ENCODE measurements at places on chromosomes 2 and 18.

GRCh38 chr2:187215532-187216240, 232.4 kb downstream of the CALCRL start:
- no peak for DNase-seq

- DNase-seq: no peak
These were observed 51.2 kb upstream of the ALPP start for GRCh38 chr2:232327105-232328031.

DNA sequence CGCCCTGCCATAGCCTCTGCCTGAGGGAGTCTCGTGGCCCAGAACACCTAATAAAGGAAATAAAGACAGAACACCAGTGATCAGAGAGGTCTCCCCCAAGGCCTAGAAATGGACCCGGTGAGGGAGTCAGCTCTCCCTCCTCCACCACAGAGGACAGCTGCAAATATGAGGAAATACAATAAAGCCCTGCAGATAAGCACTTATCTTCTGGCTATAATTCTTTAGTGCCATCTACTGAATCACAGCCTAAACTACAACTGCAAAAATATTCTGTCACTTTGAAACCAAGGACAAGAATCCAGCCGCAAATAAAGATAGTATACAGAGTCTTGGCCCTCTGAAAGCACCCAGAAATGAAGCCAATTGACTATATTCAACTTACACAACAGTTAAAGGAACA, 42.4 kb upstream of the TACR1 start:
- no peak for DNase-seq

- no peak for DNase-seq
These were observed 37.6 kb downstream of the RMC1 start for GRCh38 chr18:23540867-23541266.

DNA sequence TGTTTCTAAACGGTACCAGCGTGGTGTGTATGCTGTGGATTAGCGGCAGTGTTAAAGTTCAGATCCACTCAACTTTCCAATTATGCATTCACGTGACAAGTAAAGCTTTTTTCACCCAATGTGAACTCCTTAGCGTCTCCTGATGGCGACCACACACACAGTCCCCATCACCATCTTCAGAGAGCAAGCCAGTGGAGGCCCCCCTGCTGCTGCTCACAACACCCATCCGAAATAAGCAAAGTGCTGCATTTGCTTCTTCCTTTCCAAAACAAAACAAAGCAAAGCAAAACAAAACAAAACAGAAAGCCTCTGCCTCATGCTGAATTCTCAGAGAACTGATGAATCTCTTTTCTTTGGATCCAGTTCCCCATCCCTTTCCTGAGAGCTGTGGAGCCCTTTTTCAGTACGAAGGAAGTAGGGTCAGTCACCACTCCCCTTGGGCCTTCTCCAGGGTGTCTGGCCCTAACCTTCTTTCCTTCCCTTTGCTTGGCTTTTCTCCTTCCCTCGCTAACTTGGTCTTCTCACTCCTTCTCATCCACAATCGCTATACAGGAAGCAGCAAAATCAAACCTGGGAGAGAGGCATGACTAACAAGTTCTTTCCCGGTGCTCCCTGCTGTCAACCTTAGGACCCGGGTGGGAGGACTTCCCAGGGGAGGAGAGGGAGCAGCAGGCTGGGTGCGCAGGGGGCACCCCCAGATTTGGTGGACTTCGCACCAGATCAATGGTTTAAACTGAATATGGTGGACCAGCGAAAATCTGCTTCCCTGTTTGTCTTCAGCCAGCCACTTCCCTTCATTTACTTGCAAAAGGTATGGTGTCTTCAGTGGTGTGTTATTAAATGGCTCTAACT, 56.0 kb downstream of the NRP2 start:
- no peak for DNase-seq

GRCh38 chr2:39334978-39335377, 91.2 kb upstream of the CDKL4 start:
- DNase-seq: no peak

DNA sequence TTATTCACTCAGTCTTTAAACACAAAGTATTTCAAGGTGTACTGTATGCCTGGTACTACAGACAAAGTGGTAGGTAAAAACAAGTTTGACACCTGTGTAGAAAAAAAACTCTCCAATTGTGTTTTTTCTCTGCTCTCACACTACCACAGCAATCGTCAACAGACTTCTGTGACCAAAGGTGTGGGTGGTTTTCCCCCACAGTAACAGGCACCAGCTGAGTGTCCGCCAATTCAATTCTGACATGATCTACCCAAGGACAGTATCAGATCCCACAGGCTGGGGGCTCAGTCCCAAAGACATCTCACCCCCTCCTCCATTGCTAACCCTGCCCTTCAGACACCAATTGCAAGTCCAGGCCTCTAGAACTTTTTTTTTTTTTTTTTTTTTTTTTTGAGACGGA, 71.2 kb downstream of the CD226 start:
- DNase-seq: no peak

DNA sequence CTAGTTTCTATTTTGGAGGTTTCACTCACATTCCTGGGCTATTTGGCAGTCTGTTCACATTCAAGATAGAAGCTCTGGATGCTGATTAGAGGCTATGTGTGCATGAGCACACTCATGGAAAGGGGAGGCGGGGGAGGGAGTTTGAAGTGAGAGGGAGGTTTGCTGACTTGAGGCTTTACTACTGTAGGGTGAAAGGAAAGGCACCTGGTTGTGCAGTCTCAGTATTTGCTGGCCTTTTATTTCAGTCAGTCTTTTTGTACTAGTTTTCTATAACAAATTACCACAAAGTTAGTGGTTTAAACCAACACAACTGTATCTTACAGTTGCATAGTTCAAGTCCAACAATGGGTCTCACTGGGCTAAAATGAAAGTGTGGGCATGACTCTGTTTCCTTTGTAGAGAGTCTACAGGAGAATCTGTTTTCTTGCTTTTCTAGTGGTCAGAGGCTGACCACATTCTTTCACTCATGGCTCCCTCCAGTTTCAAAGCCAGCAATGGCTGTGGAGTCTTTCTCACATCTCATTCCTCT, 47.7 kb upstream of the NR4A2 start:
- DNase-seq: no peak

DNA sequence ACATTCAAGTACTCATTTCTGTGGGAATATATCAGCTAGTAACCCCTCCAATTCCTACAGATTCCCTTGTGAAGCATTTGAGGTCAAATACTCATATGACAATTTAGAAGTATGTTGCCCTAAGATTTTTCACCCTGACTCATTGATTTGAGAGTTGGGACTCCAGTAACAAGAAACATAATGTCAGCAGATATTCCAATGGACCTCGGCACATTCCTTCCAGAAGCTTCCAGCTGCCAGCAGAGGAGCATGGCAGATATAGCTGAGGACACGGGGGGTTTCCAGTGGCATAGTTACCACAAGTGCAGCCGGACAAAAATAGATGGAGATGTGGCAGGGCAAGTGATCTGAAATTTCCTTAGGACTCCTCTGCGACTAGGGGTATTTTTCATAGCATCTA, 101.9 kb upstream of the ARHGAP28 start:
- DNase-seq: no peak

All from amniotic stem cell (primary cell).